ENCODE measurements at places on chromosomes 4 and X. TPM values are rescaled to one million over a fixed set of nuclear protein-coding genes. Genes with fewer than 3 reads are reported as not detected.
A peak's percentile ranks its signal among the peaks of the same experiment; 100 is the strongest.

DNA sequence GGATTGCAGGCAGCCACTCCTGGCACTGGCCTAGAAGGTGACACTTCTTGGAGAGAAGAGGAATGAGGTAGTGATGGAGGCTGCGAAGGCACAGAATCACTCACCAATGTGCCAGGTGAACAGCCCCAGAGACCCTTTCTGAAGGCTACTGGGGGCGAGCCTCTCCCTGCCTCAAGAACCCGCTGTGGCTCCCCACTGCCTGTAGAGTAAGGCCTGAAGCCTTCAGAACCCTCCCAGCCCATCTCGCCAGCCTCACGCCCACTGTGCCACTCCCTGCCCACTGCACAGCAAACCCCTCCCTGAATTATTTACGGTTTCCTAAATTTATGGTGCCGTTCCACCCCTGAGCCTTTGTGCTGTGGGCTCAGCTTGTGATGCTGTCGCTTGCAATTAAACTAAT, 24.2 kb upstream of the SORCS2 start:
- no peak for DNase-seq

DNA sequence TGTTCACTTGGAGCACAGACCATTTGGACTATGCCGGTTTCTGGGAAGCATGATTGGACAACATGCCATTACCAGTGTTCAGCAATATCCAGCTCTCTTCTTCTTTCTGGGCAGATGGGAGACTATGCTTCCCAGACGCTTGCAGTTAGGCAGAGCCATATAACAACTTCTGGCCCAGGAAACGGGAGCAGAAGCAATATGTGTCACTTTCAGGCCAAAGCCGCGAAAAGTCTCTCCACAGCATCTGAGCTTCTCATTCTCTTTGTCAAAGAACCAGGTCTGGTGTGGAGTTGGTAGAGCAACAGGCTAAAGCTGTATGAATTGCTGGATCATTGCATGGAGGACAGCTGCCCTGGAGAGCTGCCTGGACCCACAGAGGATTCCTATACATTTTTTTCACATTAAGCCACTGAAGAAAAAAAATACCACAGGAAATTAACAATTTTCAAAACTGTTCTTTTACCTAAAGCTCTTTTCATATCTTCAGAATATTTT, 131.4 kb upstream of the FRG1 start:
- DNase-seq = no peak

GRCh38 chr4:118237531-118237930, 115.3 kb downstream of the PRSS12 start:
- DNase-seq = no peak

DNA sequence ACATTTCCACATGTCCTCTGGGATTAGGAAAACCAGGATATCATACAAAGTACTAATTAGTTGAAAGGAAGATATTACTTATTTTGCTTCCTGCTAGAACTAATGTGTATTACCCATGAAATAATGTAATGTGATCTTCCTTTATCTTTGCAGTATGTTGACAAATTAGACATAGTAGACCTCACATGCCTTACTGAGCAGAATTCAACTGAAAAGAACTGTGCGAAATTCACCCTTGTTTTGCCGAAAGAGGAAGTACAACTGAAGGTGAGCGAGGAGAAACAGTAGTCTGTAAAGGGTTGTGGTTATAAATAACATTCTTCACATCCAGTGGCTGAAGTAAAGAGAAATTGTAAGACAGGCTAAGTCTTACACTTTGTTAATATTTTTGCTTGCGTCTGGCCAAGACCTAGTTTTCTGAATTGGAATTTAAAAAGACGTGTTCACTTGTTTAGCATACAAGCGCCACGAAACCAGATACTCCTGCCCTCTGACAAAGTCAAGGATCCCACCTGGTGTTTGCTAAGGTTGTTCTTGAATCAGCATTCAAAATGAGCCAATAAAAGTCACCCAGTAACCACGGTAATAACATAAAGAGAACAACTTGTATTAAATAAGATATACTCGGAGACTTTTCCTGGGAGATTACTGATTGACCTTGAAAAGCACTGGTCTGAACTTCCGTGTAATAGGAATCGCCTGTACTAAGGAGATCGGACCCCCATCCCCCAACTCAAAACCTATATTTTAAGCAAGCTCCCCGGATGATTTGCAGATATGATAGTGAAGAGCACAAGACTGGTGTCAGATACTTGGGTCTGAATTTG, 16.9 kb downstream of the STAP1 start:
- DNase-seq = no peak

GRCh38 chr4:38169524-38169923, 209.3 kb downstream of the PTTG2 start:
- peak; percentile 43 for DNase-seq

OSTC gene
- 479 TPM for total RNA-seq

DNA sequence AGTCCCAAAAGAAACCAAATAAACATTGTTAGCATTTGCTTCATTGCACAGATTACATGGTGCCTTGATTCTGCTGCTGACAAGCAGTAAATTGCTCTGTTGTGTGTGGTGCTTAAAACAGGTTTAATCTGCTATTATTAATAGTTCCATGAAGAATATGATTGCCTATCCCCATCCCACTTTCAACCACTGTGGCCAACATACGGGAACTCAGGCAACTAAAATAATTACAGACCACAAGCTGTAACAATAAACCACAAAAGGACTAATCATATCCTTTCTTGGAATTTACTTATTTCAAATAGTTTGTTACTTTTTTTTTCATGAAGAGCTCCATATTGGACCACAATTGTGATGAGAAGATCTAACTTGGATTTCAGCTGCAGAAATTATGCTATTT, 131.5 kb downstream of the PACRGL start:
- no peak for DNase-seq

F11 gene
- not detected for total RNA-seq

DNA sequence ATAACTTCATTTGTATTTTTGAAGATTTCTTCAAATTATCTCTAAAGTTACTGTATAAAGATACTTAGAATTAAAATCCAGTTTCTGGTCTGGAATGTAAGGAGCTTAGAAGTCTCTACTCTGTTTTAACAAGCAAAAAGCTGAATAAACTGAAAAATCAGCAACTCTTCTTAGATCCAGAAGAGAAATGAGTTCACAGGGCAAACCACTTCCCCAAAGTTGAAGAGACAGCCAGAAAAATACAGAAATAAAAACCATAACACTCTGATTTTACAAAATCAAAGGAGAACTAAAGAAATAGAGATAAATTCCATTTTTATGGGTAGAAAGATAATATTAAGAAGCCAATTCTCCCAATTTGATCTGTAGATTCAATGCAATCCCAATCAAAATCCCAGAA, 1166.8 kb downstream of the ADGRL3 start:
- DNase-seq = no peak

DNA sequence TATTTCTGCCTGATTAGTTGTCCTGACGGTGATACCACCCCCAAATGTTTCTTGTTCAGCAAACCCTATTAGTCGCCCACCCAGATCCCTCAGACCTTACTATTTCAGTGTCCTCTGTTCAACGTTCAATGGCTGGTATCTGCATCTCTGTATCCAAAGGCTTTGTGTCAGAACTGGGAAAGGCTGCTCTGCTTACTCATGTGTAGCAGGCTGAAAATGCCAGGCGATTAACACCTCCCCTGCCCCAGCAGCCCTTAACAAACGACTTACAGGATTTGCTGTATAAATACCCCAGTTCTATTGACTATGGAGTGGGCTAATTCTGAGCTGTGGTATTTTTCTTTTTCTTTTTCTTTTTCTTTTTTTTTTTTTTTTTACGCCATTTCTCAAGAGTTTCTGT, 415.0 kb downstream of the ZNF674 start:
- DNase-seq = no peak

- no peak for DNase-seq
These were observed 383 bp upstream of the TBC1D19 start for GRCh38 chr4:26583538-26583864.

TLR7 gene
- not detected for total RNA-seq
